ENCODE measurements at places on chromosomes 12 and 14.
A peak's percentile ranks its signal among the peaks of the same experiment; 100 is the strongest.

DNA sequence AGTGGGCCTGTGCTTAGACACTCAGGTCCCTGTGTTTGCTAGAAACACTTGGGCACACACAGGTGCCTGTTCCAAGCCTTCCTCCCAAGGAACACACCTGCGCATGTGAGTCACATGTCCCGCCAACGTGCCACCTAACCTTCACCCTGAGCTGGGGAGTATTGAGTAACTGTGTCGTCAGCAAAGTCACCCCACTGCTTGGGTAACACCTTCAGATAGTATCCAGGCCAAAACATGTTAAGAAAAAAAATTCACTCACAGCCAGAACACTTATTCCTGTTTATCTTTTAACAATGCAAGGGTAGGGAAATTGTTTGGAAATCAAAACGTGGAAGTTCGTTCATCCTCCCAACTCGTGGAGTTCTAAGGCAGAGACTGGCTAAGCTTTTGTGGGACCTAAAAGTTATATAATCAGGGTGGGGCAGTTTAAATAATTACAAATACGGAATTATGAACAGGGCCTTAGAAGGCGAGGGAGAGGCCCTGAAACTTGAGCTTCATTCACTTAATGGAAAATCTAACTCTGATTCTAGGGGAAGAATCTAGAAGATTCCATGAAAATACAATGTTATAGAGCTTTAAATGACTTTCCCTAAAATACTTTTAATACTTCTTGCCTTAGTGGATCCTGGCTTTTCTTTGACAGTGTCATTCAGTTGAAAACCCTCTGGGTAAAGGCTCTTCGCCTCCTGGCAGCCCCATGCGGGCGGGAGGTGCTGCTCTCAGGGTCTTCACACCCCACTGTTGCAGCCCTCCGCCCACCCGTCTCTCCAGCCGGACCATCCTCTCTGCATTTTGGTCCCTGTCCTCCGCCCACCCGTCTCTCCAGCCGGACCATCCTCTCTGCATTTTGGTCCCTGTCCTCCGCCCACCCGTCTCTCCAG is 30.3 kb upstream of the ADIPOR2 start:
- no peak for DNase-seq

GRCh38 chr12:69555461-69555860 is 29.8 kb upstream of the CCT2 start:
- peak; percentile 80 for DNase-seq

DNA sequence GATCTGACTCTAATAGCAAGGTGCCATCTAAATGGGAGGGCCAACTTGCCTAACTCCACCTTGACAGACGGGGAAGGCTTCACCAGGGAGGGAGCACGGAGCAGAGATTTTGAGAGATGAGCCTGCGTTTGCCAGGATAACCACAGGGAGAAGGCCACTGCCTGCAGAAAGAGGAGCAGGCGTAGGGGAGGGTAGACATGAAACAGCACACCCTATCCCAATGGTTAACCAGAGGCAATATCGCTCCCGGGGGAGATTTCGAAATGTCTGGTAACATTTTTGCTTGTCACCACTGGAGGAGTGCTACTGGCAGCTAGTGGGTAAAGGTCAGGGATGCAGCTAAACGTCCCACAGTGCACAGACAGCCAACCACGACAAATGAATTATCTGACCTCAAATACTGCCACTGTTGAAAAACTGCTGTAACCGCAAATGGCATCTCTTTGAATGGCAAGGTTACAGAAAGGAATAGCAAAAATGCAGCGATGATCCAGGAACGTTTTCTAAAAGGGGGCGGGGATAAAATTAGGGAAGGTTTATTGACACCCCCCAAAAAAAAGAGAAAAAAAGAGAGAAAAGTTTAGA is 126.0 kb upstream of the ATF7IP start:
- no peak for DNase-seq

GRCh38 chr12:16163901-16164300 is 113.6 kb downstream of the SLC15A5 start:
- DNase-seq, result no peak

Measured in AG09309 (cell line).